Activated CD4-positive, alpha-beta T cell treated with anti-CD3 and anti-CD28 coated beads, Interleukin-2, amount 10 ng/mL, durations not matched to agents 7 days and 5 days (primary cell): ENCODE measurements at places on chromosomes 11 and 22. TPM values are rescaled to one million over a fixed set of nuclear protein-coding genes. Genes with fewer than 3 reads are reported as not detected.

- no peak overlapping the region for H3K27ac ChIP-seq
- H3K36me3 ChIP-seq = no peaks in the 10 kb centered on the region
- peaks cover 12% of the 10 kb centered on the region for H3K4me1 ChIP-seq
These were observed 13.8 kb downstream of the PLXNB2 start for GRCh38 chr22:50293441-50294318.

UBE4A gene
- 49.1 TPM for total RNA-seq

FOLR1 gene
- total RNA-seq = not detected

GP1BB gene
- total RNA-seq = not detected

- no peaks in the 10 kb centered on the region for H3K36me3 ChIP-seq
- no peak for DNase-seq
- H3K27ac ChIP-seq = no peak overlapping the region
- no peak overlapping the region for H3K4me3 ChIP-seq
These were observed 4.4 kb upstream of the B3GNT6 start for GRCh38 chr11:77029829-77030228.

GRCh38 chr11:1461826-1462697 lies 24.5 kb downstream of the MOB2 start:
- H3K27ac ChIP-seq = no peak overlapping the region
- DNase-seq = no peak
- no peak overlapping the region for H3K4me3 ChIP-seq
- no peaks in the 10 kb centered on the region for H3K4me1 ChIP-seq
- H3K27me3 ChIP-seq = no peaks in the 10 kb centered on the region
- H3K36me3 ChIP-seq = no peaks in the 10 kb centered on the region

DNA sequence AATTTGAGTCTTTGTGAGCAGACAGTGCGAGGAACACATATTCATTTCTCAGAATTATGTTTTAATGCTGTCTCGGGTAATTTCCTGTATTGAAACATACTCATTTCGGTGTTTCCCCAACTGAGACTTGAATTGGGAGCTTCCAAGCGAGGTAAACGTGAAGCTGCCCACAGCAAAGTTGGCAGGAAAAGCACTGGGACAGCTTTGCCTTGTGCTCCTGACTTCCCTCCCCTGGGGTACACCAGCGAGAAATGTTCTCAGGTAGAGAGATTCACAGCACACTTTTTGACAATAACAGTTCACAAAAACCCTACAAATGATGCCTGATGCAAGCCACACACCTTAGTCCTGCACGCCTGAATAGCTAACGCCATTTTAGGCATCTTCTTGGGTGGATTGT lies 3.1 kb downstream of the HTR3B start:
- peaks cover 24% of the 10 kb centered on the region for H3K27me3 ChIP-seq
- H3K4me1 ChIP-seq = no peaks in the 10 kb centered on the region
- no peak overlapping the region for H3K27ac ChIP-seq
- no peaks in the 10 kb centered on the region for H3K36me3 ChIP-seq

DNA sequence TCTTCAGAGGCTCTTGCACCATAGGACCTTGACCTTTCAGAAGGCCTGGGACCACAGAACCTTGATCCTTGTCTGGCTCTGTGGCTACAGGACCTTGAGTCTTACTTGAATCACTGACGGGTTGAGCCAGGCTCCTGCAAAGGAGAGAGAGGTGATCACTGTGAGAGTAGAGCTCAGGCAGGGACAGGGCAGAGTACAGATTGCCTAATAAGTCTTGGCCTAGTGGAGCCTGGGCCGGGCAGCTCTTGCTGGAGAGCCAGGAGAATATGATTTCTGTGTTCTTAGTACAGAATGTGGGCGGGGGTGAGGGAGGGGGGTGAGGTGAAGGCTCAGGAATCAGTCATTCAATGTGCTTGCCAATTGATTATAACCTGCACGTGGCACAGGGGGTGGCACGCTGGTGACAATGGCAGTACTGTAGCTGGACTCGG lies 26.0 kb downstream of the SERPINH1 start:
- H3K27ac ChIP-seq = no peak overlapping the region
- no peak overlapping the region for H3K4me3 ChIP-seq
- peaks cover 13% of the 10 kb centered on the region for H3K27me3 ChIP-seq
- no peak for DNase-seq

GRCh38 chr11:83521647-83522596 lies 235.8 kb upstream of the CCDC90B start:
- DNase-seq = no peak
- H3K4me1 ChIP-seq = peaks cover 2% of the 10 kb centered on the region
- H3K36me3 ChIP-seq = no peaks in the 10 kb centered on the region
- no peak overlapping the region for H3K27ac ChIP-seq
- peaks cover 4% of the 10 kb centered on the region for H3K27me3 ChIP-seq

GRCh38 chr11:47184711-47185304 lies 1.4 kb downstream of the PACSIN3 start:
- peaks cover 31% of the 10 kb centered on the region for H3K27me3 ChIP-seq
- peak overlapping the region; percentile 53 for H3K4me3 ChIP-seq
- H3K4me1 ChIP-seq = peaks cover 13% of the 10 kb centered on the region
- peaks cover 2% of the 10 kb centered on the region for H3K36me3 ChIP-seq

PNPLA3 gene
- total RNA-seq = not detected

GRCh38 chr11:63470311-63470710 lies 20.7 kb downstream of the PLAAT5 start:
- no peaks in the 10 kb centered on the region for H3K36me3 ChIP-seq
- no peak overlapping the region for H3K27ac ChIP-seq
- no peaks in the 10 kb centered on the region for H3K4me1 ChIP-seq
- no peak overlapping the region for H3K4me3 ChIP-seq
- no peak for DNase-seq

GNG3 gene
- not detected for total RNA-seq

GRCh38 chr22:23202812-23203451 lies 22.6 kb downstream of the BCR start:
- no peak overlapping the region for H3K4me3 ChIP-seq
- H3K27ac ChIP-seq = no peak overlapping the region
- H3K4me1 ChIP-seq = peaks cover 11% of the 10 kb centered on the region
- H3K27me3 ChIP-seq = no peaks in the 10 kb centered on the region
- H3K36me3 ChIP-seq = peaks cover 8% of the 10 kb centered on the region

IGF2 gene
- 0.07 TPM for total RNA-seq

TBX1 gene
- total RNA-seq = not detected
